ENCODE measurements at places on chromosomes 12 and 14.

- no peak for DNase-seq
These were observed 578.7 kb upstream of the SEL1L start for GRCh38 chr14:82112210-82112839.

DNA sequence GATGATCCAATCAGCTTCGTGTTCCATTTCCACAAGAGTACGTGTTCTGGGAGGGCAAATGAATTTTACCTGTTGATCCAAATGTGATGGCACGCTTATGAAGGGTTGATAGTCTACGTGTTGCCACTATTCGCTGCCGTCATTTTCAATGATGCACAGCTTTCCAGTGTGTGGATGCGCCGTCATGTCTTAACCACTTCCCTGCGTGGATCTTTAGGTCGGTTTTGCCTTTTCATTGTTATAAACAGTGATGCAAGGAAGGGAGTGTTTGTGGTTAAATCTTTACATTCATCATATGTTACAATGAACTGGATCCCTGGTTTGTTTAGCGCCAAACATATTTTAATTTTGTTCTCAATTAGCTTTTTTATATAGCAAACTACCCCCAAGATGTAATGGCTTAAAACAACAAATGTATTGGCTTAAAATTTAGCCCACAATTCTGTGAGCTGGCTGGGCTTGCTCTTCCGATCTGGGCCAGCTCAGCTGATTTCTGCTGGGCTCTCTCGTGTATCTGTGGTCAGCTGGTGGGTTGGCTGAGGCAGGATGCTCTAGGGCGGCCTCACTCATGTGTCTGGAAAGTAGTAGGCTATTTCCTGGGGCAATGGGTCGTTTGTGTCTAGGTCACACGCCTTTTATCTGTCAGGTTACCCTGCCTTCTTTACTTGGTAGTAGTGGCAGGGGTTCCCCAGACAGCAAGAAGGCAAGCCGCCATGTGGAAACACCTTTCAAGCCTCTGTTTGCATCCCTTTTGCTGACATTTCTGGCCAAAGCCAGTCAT, 176.7 kb downstream of the CRADD start:
- DNase-seq, result no peak

DNA sequence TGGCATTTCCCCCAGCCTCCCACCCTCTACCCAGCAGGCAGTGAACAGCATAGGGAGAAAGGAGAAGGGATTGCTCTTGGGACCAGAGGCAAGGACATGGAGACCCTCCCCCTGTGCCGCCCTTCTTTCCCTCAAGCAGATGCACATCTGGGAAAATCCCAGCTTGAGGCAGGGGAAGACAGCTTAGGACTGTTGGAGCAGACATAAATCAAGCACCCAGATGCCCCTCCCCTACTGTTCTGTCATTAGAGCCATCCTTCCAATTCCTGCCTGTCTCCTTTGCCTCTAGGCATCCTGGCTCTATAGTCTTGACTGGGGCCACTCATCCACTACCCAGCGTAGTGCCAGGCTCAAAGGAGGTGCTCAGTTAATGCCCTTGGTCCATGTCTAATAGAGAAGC, 7.5 kb upstream of the CISTR start:
- no peak for DNase-seq

DNA sequence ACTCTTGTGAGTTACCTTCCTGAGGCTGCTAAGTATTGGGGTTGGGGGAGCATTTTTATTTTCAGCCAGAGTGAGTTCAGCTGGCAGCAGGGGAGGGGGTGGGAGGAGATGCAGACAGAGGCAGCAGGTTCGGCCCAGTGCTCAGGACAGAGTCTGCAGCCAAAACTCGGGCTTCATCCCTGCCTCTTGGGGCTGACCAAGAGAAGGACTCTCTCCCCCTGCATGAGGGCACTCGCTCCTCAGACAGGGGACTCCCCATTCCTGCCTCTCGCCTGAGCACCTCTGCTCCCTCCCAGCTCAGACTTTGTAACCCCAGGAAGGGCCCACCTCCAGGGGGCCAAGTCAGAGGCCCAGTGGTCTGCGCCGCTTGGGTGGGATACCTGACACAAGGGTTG, 1.1 kb upstream of the AKT1 start:
- no peak for DNase-seq

Data from ELR (cell line).